Upper lobe of right lung (tissue), 1 donor: ENCODE measurements at places on chromosomes 11 and 22. TPM values are rescaled to one million over a fixed set of nuclear protein-coding genes. Genes with fewer than 3 reads are reported as not detected.

DNA sequence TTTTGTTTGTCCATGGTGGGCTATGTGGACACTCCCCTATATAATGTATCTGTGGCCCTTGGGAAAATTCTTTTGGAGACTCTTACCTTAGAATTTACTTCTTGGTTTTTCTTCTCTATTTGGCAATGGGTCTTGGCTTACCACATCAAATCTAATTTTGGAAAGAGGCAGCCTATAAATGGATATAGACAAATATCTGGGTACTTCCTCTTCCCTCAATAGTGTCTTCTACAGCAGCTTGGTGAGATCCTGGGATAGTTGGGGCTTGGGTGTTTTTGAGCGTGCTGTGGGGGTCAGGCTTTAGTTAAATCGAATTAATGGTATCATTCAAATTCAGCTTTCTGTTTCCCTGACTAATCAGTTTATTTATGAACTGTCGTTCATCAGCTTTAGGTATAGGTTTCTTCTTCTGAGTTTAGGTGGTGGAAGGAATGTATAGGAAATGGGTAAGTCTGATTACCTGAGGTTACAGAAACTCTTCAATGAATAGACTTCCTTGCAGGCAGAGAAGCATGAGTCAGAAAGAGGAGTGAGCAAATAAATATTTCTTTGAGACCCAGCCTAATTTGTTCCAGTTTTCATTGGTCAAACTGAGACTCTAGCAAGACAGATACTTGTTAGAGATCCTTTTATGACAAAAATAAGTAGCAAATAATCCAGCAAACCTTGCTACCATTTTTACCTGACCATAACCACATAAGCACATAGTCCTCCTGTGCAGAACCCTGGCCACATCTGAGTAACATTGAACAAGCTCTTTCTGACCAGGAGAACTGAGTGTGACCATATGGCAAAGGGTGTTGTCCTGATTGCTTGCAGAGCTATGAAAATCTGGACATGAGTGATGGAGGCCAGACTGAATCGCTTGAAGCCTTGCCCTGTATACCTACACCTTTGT is 68.6 kb upstream of the SORL1-AS1 start:
- no peak overlapping the region for H3K4me3 ChIP-seq
- no peak for DNase-seq
- no peaks in the 10 kb centered on the region for H3K27me3 ChIP-seq

DNA sequence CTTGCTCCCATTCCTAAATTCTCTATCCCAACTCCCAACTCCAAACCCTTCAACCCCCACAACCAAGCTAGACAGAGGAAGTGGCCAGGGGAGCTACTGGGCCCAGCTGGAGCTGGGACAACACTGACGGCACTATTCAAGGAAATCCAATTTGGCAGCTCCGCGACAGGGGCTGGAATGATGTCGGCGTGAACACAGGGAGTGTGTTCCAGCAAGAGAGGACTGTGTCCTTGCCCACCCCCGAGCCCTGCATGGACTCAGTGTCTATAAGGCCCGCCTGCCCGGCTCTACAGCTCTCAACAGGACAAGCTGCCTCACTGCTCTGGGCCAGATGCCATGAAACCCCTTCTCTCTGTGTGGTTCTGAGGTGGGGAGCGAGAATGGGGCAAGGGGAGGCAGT is 11.3 kb downstream of the PCSK7 start:
- DNase-seq, result no peak
- H3K27ac ChIP-seq, result peak overlapping the region; percentile 70
- peaks cover 30% of the 10 kb centered on the region for H3K4me1 ChIP-seq
- no peaks in the 10 kb centered on the region for H3K27me3 ChIP-seq
- peaks cover 81% of the 10 kb centered on the region for H3K36me3 ChIP-seq
- no peak overlapping the region for H3K4me3 ChIP-seq

Gene OSM
- total RNA-seq, result 1.6 TPM

Gene ANGPTL5
- 0.23 TPM for total RNA-seq

DNA sequence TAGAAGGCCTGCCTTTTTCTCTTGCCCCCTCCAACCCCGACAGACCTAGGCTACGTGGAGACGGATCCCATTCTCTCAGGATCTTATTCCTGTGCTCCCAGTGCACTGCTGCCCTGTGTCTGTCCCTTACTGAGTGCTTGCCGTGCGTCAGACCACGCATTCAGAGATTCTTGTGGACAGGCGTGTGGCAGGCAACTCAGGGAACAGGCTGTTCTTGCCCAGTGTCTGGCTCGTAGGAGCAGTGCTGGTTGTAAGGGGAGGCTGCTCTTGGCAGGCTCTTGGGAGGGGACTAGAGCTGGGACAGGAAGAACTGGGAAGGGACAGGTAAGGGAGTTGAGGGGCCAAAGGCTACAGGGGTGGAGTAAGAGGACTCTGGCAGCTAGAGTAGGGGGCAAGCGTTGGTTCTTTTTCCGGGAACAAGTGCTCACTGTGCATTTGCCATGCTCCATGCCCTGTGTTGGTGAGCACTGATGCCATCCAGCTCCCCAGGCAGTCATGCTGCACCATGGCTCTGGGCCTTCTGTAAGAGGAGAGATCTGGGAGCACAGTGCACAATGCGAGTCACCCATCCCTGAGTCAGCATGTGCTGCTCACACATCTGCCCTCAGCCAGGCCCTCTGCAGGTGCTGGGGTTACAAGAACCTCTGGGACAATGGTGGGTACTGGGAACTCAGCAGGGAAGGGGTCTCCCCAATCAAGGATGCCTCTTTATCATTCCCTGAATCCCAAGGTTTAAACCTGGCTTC is 119.1 kb downstream of the TBC1D22A start:
- no peaks in the 10 kb centered on the region for H3K27me3 ChIP-seq
- H3K36me3 ChIP-seq, result peaks cover 7% of the 10 kb centered on the region
- H3K4me1 ChIP-seq, result peaks cover 4% of the 10 kb centered on the region
- no peak for DNase-seq

DNA sequence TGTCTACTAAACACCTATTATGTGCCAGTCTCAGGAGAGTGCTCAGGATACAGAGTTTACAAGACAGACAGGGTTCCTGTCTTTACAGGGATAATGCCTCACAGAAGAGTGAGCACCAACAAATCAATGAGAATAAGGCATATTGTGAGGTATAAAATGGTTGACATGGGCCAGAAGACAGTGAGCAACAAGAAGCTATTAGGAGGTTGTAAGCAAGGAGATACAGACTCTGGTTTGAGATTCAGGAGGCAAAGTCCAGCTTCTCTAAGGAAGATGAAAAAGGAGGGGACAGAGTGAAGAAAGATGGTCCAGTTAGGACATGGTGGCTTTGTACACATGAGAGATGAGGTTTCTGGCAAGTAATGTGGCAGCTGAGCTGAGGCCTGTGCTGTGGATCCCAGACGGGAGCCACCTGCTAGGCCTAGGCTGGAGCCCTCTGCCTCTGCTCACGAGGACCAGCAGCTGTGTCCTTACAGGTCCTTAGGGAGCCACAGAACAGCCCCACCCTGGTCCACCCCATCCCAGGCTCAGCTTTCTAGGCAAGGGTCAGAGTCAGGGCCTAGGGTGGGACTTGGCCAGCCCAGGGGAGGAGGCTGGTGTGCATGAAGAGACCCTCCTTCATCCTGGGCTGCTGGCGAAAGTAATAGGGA is 110.5 kb downstream of the ZNF280B start:
- H3K27ac ChIP-seq, result no peak overlapping the region
- H3K36me3 ChIP-seq, result no peaks in the 10 kb centered on the region
- no peaks in the 10 kb centered on the region for H3K4me1 ChIP-seq
- peaks cover 4% of the 10 kb centered on the region for H3K27me3 ChIP-seq

DNA sequence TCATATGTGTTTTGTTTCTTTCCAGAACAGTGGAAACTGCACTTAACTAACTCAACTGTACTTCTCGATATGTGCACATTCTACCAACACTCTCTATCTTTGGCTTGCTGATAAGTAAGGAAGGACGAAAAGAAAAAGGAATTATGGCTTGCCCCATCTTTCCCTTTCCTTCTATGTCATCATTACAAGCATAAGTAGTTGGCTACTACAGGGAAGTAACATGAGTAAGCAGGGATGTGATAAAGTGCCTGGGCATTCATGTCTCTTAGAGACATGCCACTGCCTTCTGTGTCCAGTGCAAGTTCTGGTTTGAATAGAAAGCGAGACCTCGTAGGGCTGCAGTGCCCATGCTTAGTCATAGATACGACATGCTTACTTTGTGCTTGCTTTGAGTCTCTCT is 342.5 kb downstream of the ETS1 start:
- H3K27ac ChIP-seq, result no peak overlapping the region
- H3K4me1 ChIP-seq, result no peaks in the 10 kb centered on the region
- no peak for DNase-seq
- H3K36me3 ChIP-seq, result no peaks in the 10 kb centered on the region
- H3K4me3 ChIP-seq, result no peak overlapping the region

DNA sequence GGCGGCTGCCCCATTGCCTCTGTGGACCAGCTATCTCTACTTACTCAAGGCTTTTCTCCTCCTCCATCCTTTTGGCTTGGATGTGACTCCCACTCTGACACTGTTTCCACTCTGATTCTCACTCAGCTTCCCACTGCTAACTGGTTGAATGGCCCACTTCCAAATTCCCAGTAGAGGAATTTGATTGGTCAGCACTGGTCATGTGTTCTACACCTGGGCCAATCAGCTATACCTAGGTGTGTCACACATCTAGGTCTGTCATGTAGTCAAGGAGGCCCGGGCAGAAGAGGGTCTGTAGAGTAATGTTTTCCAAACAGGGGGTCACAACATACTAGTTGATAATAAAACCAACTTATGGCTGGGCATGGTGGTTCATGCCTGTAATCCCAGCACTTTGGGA is 53.3 kb downstream of the TPBGL start:
- no peak overlapping the region for H3K4me3 ChIP-seq
- no peak for DNase-seq
- H3K27me3 ChIP-seq, result no peaks in the 10 kb centered on the region

- H3K27ac ChIP-seq, result no peak overlapping the region
- DNase-seq, result no peak
- no peaks in the 10 kb centered on the region for H3K4me1 ChIP-seq
- no peaks in the 10 kb centered on the region for H3K27me3 ChIP-seq
Observed at GRCh38 chr11:78622666-78623065, 48.0 kb upstream of the NARS2 start.

DNA sequence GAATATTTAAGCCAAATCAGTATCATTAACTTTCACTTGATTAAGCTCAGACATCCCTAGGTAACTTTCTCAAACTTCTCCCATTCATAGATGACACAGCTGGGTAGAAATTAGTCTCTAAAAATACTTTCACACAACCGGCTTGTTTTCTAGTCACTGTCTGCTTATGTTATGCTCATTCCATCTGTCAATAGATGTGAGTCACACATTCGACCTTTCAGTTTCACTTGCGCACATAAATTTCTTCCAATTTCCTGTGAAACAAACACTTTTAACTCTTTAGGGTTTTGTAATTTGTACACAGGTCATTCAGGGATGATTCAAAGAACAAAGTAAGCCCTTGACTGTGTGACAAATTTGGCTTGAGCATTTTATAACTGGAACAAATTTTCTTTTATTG is 723.0 kb downstream of the KCNA4 start:
- no peaks in the 10 kb centered on the region for H3K27me3 ChIP-seq
- no peaks in the 10 kb centered on the region for H3K4me1 ChIP-seq
- no peak for DNase-seq
- no peaks in the 10 kb centered on the region for H3K36me3 ChIP-seq

Gene VSIG10L2
- total RNA-seq, result not detected

Gene GPHA2
- not detected for total RNA-seq

GRCh38 chr11:30333405-30333804 is 10.5 kb downstream of the ARL14EP start:
- H3K36me3 ChIP-seq, result peaks cover 78% of the 10 kb centered on the region
- no peak overlapping the region for H3K4me3 ChIP-seq
- H3K4me1 ChIP-seq, result no peaks in the 10 kb centered on the region
- H3K27me3 ChIP-seq, result no peaks in the 10 kb centered on the region
- no peak overlapping the region for H3K27ac ChIP-seq

Gene PRAME
- total RNA-seq, result not detected

DNA sequence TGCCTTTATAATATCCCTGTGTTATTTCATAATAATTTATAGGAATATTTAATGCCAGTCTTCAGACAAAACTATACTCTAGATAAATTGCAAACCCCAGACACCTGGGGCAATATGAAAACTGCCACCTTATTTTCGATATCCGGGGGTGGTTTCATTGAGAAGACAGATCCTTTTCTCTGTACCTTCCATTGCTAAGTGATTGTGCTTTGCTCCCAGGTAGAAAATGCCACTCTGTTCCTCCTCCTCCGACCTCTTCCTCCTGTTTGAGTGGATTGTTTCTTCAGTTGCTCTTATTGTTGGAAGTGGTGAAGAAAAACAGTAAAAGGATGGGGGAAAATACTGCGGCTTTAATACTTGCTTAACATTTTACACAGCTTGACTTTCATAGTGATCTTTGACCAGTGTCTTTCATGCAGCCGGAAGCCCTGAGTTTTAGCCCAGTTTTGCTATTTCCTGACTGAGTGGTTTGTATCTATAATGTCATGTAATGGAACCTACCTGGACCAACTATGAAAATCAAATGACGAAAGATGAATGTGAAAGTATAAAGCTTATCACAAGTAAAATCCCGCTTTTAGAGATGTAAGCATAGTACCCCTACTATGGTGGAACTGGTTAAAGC is 5.6 kb upstream of the GRIK4 start:
- no peak for DNase-seq
- no peak overlapping the region for H3K27ac ChIP-seq
- H3K4me3 ChIP-seq, result no peak overlapping the region
- peaks cover 43% of the 10 kb centered on the region for H3K27me3 ChIP-seq
- H3K4me1 ChIP-seq, result no peaks in the 10 kb centered on the region
- no peaks in the 10 kb centered on the region for H3K36me3 ChIP-seq

Gene OR56A4
- total RNA-seq, result not detected

DNA sequence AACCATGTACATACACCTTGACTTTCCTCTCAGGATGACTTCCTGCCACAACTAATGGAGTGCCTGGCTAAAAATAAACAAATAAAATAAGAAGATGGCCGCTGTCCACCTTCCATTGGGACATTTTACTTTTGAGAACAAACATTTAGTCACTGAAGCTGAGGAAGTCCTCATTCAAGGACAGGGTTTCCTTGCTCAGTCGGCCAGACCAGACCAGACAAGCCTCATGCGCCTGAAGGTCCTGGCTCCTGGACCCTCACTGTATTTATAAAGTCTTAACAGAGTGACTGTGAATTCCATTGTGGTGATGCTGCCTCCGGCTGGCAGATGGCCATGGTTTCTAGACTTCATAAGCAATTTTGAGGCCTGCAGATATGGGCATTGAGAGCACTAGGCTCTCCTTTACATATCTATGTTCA is 114.5 kb downstream of the MAML2 start:
- no peaks in the 10 kb centered on the region for H3K27me3 ChIP-seq
- peak overlapping the region; percentile 71 for H3K27ac ChIP-seq
- no peak overlapping the region for H3K4me3 ChIP-seq
- no peaks in the 10 kb centered on the region for H3K36me3 ChIP-seq
- DNase-seq, result no peak

- H3K27me3 ChIP-seq, result peaks cover 34% of the 10 kb centered on the region
- H3K4me3 ChIP-seq, result no peak overlapping the region
- no peak overlapping the region for H3K27ac ChIP-seq
- H3K4me1 ChIP-seq, result peaks cover 26% of the 10 kb centered on the region
Observed at GRCh38 chr11:724049-724777, 18.2 kb downstream of the EPS8L2 start.
